Omental fat pad (tissue), 4 donors: ENCODE measurements at places on chromosomes 13 and 19. TPM values are rescaled to one million over a fixed set of nuclear protein-coding genes. Genes with fewer than 3 reads are reported as not detected.

SH3GL1 gene
- total RNA-seq, result 38.0 TPM

CGB2 gene
- total RNA-seq, result not detected

LHB gene
- not detected for total RNA-seq

FPR3 gene
- total RNA-seq, result 50.0 TPM

RUBCNL gene
- 8.3 TPM for total RNA-seq

CLDND2 gene
- total RNA-seq, result not detected

FAM124A gene
- 12.9 TPM for total RNA-seq

DNA sequence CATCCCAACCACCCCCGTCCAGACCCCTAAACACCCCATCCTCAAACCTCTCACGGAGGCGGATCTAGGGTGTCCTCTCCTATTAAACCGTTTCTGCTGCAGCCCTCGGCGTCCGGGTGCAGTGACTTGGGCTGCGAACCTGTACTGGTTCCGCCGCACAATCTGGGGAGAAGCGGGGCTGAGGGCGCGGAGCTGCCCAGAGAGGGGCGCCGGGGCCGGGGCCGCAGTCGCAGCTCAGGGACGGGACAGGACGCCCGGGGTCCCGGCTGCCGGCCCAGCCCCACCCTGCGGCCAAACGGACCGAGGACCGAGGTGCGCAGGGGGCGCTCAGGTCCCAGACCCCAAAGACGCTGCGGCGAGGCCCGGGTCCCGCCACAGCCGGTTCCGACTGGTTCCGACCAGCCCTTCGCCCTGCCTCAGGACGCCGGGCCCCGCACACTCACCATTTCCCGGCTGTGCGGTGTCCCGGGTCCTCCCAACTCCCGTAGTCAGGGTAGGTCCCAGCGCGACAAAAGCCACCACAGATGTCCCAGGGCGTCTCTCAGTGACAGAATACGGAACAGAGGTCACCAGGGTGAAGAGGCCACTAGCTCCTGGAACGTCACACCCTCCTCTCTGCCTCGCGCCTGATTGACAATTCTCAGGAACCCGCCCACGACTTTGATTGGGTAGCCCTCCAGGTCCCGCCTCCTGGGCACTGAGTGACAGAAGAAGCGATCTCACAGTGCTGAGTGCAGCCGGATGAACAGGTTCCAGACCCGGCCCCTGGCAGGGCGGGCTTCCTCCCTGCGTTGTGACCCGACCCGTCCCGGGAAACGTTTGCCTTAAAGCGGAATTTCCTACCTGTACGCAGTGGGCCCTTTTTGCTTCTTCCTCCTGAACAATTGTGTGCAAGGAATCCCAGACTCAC is at the start of gene ZNF44:
ZNF44 (minus strand) TSS at position 635 of the 910 bp plus-strand sequence; CDS start at position 446, 189 bp downstream.
- DNase-seq, result peak; percentile 96

GRCh38 chr19:40717880-40718773 is 1.2 kb downstream of the ITPKC start:
- no peak for DNase-seq

GRCh38 chr19:56101746-56102535 is 19.2 kb downstream of the ZNF787 start:
- DNase-seq, result no peak

GRCh38 chr13:20232556-20233277 is 598 bp upstream of the GJB6 start:
- DNase-seq, result no peak

GRCh38 chr19:46241626-46242025 is 12.1 kb downstream of the IGFL1 start:
- no peak for DNase-seq

- no peak for DNase-seq
These were observed 1071.2 kb downstream of the EFNB2 start for GRCh38 chr13:105464249-105464648.

DNA sequence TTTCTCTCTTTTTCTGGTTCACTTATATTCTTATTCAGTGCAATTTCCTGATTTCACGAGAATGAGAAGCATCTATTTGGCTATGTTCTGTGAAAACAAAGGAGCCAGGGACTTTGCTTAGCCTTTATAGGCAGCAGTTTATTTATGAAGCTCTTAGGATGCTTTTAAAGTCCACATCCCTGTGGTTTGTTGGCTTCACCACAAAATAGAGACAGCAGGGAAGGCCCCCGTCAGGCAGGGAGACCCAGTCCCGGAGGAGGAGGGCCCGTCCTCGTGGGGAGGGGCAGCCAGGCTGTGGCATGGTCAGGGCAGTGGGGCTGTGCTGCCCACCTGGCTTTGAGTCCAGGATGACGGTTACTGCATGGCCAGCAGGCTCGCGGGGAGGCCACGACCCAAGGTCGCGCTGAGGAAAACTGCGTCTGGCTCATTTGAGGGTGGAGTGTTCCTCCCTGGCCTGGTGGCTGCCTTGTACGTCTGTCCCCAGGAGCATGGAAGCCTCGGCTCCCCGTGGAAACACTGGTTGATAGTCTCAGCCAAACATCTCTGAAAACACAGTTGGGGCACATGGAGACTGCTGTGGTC is 92.7 kb downstream of the ATP11A start:
- DNase-seq, result no peak

DNA sequence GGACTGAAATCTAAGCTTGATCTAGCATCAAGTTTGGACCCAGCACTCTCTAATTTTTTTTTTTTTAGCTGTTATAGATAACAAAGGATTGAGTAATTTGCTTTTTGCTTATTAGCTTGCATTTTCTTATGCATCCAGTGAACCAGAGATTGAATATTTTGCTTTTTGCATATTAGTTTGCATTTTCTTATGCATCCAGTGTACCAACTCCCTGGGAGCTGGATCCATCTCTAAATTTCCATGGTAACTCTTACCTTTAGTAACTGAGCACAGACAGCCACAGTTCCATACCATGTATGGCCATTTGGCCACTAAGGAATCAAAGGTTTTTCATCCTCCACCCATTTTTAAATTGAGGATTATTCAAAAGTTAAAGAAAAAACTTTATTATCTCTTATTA is 8.7 kb upstream of the ZNF548 start:
- no peak for DNase-seq

GRCh38 chr19:18730885-18731513 is 47.5 kb downstream of the CRTC1 start:
- no peak for DNase-seq

- DNase-seq, result no peak
These were observed 150.2 kb downstream of the LHFPL6 start for GRCh38 chr13:39452834-39453233.

- no peak for DNase-seq
These were observed 11.1 kb upstream of the UQCR11 start for GRCh38 chr19:1616396-1616795.

DNA sequence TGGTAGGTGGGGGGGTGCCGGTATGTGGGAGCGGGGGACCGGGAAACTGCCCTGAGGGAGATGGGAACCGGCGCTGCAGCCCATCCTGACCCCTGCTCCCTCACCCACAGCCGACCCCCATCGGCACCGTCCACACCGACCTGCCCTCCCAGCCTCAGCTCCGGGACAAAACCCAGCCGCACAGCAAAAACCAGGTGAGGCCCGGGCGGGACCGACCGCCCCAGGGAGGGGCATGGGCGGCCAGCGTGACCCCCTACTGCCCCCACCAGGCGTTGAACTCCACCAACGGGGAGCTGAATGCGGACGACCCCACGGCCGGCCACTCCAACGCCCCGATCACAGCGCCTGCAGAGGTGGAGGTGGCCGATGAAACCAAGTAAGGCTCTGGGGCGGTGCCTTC is 35.9 kb downstream of the BTBD2 start:
- DNase-seq, result no peak

DNA sequence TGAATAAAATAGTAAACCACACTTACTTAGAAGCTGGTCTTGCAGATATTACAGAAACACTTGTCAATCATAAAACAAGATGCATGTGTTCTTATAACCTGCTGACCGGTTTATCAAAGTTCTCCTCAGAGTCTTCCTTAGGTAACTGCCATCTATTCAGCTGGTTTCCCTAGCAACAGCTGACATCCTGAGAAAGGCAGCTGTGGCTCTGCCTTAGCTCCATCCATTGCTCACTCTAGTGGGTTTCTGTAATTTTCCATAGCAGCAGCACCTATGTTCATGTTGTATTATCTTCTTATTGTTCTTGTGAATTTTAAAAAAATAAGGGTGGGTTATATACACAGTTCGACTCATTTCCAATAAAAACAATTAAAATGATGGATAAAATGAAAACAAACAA is 87.8 kb downstream of the RAP2A start:
- DNase-seq, result no peak
